NCI-H82 (cell line): ENCODE measurements at places on chromosomes 2 and 18.

DNA sequence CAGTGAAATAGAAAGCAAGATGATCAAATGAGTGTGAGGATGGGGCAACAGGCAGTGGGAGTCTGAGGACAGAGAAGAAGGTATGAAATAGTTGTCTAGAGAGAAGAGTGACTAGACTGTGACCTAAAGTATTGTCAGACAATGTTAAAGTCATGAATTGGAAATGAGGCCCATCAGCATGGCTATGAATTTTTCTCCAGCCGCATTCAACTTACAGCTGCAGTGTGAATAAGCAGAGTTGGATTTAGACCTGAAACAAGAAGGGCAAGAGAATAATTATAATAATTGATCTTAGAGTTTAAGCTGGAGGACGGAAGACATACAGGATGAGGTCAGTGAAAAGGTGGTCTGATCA, 4.2 kb upstream of the TSPYL6 start:
- no peak for DNase-seq

- no peak for DNase-seq
Measured at GRCh38 chr2:145652571-145653545, 1132.9 kb upstream of the ZEB2 start.

DNA sequence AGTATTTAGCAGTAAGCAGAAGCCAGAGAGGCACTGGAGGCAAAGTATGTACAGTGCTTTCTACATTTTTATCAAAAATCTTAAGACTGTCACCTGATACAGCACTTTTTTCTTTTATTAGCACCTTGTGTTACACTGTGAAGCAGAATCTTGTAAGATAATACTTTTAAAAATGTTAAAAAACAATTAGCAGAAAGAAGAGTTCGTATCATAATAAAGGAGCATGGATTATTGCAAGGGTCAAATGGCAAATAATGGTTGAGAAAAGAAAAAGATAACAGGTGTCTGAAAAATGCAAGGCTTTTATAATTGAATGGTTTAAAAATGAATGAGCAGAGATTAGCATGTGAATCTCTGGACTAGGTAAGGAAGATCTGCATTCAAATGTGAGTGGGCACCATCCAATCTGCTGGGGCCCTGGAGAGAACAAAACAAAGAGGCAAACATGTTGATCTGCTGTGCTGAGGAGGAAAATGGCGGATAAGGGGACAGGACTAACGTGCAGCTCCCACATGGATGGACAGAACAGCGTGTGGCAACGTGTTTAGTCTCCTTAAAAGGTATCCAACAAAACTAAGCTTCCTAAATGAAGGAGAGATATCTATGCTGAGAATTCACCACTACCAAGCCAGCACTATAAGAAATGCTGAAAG, 9.5 kb downstream of the CEBPZOS start:
- DNase-seq: no peak

GRCh38 chr18:22020127-22020866, 149.1 kb upstream of the GATA6 start:
- DNase-seq: no peak

DNA sequence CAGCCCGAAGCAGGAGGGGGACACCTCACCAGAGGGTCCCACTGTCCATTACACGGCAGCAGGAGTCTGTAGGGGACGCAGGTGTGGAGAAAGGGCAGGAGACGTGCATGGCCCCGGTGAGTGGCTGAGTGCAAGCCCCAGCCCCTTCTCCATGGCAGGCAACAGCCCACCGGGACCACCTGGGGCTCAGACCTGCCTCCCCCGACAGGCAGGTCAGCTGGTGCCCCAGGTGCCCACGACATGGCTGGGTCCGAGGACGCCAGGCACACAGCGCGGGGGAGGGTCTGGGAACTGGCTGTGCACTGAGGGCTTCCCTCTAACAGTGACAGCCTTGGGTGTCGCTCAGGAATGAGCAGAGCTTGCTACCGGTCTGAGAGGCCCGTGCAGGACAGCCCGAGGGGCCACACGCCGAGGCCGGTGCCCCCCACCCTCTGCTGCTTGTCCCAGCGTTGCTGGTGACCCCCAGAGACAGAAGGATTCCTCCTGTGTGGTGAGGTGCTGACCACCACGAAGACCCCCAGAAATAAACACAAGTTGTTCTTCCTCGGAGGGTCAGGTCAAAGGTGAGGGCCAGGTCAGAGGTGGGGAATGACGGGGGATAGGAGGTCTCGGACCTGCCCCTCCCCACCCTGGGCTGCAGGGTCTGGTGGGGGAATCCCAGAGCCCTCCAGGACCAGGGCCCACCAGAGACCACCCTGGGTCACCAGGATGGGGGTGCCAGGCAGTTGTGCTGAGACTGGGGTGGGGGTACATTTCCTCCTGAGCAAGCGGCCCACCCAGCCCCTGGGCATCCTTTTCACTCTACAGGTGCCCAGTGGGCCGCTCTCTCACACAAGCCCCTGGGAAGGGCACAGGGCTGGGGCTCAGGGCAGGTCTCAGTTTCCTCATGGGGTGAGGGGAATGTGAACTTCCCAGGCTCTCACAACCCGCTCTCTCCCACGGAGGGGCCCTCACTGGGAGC, 50.6 kb downstream of the SLC66A2 start:
- DNase-seq: no peak

GRCh38 chr2:128682266-128682665, 363.6 kb upstream of the HS6ST1 start:
- DNase-seq: no peak

DNA sequence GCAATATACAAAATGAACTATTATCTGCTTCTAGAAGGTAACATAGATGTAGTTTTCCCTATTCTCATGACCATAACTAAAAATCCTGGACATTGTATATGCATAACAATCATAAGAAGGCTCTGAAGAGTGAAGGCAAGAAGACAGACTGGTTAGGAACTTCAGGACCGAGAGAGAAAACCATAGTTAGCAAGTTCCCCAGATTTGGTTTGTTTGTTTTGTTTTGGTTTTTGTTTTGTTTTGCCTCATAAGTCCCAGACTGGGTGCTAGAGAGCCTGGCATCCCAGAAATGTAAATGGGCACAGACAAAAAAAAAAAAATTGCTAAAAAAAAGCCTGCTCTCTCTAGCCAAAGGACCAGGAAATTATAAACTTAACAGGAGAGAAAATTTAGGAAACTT, 192.2 kb upstream of the FBXO11 start:
- DNase-seq: no peak

DNA sequence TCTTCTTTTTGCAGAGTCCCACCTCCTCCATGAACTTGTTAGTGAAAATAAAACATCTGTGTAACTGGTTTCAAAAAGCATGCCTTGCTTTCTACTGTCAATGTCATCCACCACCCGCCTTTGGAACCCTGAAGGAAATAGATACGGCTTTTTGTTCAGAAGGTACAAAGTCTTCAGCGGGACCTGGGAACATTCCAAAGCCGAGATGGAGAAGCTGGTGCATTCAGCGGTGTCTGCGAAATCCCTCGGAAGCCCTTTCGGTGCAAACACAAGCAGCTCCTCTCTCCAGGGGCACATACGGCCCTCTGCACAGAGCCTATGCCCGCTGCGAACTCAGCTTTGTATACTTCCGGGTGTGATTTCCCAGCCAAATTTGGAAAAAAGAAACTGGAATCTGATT, 555.8 kb upstream of the SALL3 start:
- no peak for DNase-seq

DNA sequence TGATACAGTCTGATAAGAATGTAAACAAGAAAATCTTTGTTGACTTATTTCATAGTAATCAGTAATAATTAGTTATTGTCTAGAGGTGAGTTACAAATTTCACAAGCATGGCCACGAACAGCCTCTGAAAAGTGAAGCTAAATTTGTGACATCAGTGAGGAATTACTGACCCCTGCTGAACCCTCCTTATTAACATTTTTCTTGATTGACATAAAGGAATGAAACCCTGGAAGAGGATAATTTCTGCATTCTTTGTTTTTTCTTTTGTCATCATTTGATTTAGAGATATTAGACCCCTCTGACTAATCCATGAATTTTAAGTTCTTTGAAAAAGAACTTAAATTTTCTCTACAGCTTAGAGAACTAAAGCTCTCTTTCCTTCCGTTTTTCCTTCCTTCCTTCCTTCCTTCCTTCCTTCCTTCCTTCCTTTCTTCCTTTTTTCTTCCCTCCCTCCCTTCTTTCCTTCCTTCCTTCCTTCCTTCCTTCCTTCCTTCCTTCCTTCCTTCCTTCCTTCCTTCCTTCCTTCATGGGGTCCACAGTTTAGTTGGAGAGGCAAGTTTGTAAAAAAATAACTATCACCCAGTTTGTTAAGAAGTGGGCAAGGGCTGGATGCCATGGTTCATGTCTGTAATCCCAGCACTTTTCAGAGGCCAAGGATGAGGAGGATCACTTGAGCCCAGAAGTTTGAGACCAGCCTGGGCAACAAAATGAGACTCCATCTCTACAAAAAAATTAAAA, 387.0 kb downstream of the MTX2 start:
- DNase-seq: no peak

GRCh38 chr2:63614983-63615945, 26.5 kb downstream of the MDH1 start:
- DNase-seq: no peak

GRCh38 chr2:49288113-49288705, 133.9 kb upstream of the FSHR start:
- no peak for DNase-seq

- no peak for DNase-seq
Measured at GRCh38 chr2:107255744-107256143, 369.8 kb upstream of the ST6GAL2 start.

- DNase-seq: no peak
Measured at GRCh38 chr2:10180229-10180628, 57.7 kb downstream of the RRM2 start.

GRCh38 chr2:57429831-57430230, 616.8 kb upstream of the VRK2 start:
- no peak for DNase-seq

DNA sequence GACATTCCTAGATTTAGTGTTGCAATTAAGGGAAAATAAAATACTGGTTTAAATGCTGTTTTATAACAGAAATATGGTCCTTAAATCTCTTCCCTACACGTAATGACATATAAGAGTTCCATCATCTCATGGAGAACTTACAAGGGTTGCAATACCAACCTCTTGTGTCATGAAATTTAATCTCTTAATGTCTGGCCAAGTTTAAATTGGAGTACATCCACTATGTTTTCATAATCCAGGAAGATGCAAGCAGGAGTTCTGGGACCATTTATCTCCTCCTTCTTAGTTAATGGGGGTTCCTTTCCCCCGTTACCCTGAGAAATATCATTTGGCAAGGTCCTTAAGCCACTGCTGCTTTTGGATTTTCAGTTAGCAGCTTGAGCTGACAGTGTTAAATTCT, 126.0 kb upstream of the ACVR2A start:
- no peak for DNase-seq

- DNase-seq: no peak
Measured at GRCh38 chr18:11860594-11861450, 9.6 kb downstream of the CHMP1B start.

DNA sequence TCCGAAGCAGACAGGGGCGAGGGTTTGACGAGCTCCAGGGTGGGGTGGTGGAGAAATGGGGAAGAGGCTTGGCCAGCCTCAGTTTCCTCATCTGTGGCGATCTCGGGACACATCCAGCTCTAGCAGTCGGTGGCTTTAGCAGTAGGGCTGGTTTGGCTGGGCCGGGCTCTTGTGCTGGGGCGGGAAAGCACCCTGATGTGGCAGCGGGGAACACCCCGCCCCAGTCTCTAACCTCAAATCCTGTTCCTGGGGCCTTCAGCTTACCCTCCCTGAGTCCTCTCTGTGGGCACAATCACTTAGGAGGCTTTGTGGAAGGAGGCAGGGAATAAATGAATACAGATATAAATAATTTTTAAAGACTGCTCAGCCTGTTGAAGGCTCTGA, 26.5 kb upstream of the MCFD2 start:
- DNase-seq: peak; percentile 22

GRCh38 chr18:45837283-45838070, 12.0 kb downstream of the SIGLEC15 start:
- peak; percentile 52 for DNase-seq

DNA sequence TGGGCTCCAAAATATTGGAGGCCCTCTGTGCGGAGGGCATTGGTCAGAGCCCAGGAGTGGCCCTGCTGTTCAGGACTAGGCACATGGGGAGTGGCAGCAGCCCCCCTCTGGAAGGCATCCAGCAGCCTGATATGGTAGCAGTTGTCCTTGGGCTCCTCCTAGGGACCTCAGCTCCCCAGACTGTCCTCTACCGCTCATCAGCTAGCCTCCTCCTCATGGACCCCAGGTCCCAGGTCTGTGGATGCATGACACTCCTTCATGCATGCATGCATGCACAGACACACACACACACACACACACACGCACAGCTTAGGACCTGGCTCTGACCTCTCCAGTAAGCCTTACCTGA, 15.4 kb upstream of the ATP6V1B1 start:
- no peak for DNase-seq

DNA sequence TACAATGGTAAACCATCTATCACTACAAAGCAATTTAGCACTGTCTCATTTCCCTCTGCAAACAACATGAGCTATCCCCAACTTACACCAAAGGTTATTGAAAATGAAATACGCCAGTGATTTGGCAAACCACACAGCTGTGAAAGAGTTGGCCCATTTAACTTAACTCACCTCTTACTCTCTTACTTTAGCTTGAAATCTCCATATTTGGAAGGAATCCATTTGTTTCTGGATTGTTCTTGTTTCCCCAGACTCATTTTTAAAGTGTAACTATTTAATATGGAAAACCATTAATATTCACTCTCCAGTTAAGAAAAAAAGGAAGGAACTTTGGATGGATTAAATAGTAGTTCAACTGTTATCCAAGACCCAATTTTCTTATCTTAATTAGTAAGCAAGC, 93.7 kb upstream of the TRIB2 start:
- DNase-seq: no peak

GRCh38 chr18:78790511-78790910, 189.1 kb upstream of the SALL3 start:
- no peak for DNase-seq

- DNase-seq: no peak
Measured at GRCh38 chr2:88125924-88126771, 1.7 kb downstream of the FABP1 start.

- peak; percentile 23 for DNase-seq
Measured at GRCh38 chr2:236562434-236562833, 7.2 kb upstream of the ACKR3 start.

GRCh38 chr2:85436836-85437487, 18.4 kb downstream of the SH2D6 start:
- DNase-seq: no peak

- no peak for DNase-seq
Measured at GRCh38 chr2:54904836-54905235, 145.4 kb downstream of the RTN4 start.

- peak; percentile 96 for DNase-seq
Measured at GRCh38 chr2:121075006-121075551, 209.9 kb downstream of the TFCP2L1 start.

GRCh38 chr2:86787736-86788135, 3.0 kb downstream of the CD8A start:
- DNase-seq: no peak

- no peak for DNase-seq
Measured at GRCh38 chr2:176997792-176998169, 214.8 kb upstream of the HNRNPA3 start.
